SW480 (cell line): ENCODE measurements at places on chromosomes 2 and 18.

DNA sequence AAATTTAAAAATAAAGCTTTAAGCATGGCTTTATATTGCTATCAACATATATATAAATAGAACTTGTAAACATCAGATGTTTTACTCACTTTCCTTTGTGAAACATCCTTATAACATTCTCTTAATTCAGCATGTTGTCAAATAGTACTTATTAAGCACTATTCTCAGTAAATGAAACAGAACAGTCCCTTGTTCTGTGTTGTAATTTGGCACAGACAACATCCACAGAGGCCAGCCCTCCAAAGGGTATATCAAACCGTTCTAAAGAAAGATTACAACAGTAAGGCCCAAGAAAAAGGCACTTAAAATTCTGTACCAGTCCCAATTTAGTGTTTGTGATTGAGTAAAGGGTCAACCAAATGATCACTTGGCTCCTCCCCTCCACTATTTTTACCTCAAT lies 46.0 kb downstream of the GAREM1 start:
- no peak for DNase-seq

GRCh38 chr18:8844721-8845148 lies 139.4 kb downstream of the MTCL1 start:
- DNase-seq: no peak

GRCh38 chr18:33871363-33872025 lies 293.5 kb downstream of the ASXL3 start:
- DNase-seq: no peak

DNA sequence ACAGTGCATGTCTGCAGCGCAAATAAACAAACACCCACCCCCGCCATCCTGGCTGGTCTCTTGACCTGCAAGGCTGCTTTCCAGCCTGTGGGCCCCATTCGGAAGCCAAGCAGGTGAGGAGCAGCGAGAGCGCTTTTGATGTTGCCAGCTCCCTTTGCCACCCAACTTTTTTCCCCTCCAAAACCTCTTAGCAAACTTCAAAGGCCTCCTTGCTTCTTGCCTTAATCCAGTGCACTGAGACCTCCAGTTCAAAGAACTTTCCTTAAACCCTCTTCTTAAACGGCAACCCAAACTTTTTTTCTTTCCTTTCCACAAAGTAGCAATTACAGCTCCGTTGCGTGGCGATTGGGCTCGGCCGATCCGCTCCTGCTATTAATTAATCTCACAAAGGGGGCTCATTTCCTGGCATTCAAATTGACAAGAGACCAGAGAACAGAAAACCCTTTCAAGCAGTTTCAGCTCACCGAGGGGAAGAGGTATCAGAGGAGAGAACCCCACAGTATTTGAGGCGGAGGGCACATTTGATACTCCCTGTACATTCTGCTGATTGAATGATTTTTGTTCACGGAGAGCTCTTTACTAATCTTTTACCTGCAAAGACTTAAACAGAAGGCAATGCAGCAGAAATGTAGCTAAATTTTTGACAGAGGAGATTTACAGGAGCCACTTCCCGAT lies 531.4 kb downstream of the TMEM182 start:
- no peak for DNase-seq

- DNase-seq: no peak
Measured at GRCh38 chr2:196971574-196972279, 45.2 kb upstream of the PGAP1 start.

DNA sequence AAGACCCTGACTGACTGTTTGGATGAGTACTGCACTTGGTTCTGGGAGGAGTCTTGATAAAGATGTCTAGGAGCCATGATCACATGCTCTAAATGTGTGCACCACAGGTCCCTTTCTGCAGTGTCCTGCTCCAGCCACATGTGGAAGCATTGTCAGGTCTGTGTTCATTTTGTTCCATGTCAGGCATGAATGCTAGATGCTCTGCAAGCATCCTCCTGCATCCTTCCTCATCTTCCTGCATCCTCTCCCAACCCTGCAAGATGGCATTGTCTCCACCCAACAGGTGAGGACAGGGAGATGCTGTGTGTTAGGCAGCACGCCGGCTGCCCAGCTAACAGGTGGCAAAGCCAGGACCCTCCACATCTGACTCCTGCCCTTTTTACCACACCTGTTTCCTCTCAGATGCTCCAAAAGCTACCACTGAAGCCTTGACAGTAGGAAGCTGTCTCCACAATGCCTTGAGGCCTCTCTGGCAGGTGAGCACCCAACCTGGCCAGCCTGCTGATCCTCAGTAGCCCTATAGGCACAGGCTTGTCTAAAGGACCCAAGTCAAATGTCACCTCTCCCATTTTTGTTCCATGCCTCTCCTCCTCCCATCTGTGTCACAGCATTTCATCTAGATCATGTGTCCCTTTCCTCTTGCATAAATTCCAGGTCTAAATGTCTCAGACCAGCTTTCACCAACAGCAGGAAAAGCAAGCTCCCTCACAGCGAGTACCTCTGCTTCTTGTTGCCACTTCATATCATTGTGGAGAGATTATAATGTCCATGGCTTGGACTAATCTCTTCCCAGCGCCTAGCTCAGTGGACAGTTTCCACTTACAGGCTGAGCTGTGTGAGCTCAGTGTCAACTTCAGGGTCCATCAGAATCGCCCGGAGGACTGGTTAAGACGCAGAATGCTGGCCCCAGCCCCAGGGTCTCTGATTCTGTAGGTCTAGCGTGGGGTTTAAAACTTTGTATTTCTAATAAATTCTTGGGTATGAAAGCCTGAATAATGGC lies 55.0 kb downstream of the TMEM163 start:
- no peak for DNase-seq

DNA sequence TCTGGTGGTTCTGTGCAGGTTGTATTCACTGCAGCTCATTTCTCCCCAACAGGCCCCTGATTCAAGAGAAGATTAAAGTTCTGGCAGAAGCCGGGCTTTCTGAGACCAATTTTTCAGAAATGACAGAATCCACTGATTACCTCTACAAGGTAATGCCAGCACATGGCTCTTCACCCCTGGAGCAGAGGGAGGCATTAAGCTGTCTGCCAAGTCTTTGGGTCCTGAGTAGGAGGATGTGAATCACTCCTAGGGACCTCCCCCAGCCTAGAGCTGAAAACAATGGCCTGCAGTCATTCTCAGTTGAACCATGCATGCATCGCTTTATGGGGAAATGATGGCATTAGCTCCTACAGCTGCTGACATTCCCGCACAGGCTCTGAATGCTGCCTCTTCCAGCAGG lies 20.5 kb upstream of the RPL37A start:
- peak; percentile 48 for DNase-seq

GRCh38 chr18:42586601-42587000 lies 528.9 kb downstream of the RIT2 start:
- DNase-seq: no peak

DNA sequence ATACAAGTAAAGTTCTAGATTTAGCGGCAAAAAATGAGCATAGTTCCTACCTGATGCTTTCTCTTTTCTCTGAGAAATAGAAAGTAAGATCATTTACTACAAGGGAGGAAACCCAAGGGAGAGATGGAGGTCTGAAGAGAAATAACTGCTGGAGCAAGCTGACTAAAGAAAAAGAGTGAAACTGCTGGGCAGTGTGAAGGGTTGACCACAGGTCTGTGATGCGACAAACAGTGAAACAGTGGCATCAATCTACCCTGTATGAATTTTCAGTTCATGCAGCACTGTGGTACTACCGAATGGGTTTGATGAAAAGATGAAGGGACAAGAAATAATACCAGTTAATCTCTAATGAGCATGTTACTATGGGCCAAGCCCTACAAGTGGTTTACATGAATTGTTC lies 52.2 kb downstream of the CUL3 start:
- no peak for DNase-seq

GRCh38 chr2:142048581-142048980 lies 82.2 kb downstream of the LRP1B start:
- no peak for DNase-seq

- DNase-seq: no peak
Measured at GRCh38 chr18:6591491-6591890, 138.0 kb upstream of the ARHGAP28 start.

- no peak for DNase-seq
Measured at GRCh38 chr2:72238311-72238710, 90.6 kb upstream of the CYP26B1 start.

DNA sequence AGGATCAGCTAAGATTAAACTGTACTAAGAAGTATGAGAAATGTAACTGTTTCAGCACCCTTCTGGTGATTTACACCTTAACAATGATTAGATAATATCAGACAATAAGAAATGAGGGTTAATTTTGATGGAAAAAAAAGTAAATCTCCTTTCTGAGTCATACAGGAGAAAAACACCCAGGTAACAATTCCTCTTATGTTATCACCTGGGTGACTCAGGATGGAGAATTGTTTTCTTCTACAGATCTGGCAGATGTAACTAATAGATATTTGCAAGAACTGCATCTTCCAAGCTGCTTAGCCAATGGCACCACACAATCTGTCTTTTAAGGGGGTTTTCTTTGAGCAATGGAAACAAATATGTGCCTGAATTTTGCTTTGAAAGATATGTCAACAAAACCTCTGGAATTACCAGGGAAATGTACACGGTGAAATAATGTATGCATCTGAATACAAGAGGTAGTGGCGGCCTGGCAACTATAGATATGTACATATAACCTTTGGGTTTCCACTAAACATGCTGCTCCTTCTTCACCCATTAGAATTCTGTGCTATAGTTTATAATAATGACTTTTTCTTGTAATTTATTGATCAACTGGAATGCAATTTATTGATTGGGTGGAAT lies 407.9 kb downstream of the CPS1 start:
- no peak for DNase-seq

DNA sequence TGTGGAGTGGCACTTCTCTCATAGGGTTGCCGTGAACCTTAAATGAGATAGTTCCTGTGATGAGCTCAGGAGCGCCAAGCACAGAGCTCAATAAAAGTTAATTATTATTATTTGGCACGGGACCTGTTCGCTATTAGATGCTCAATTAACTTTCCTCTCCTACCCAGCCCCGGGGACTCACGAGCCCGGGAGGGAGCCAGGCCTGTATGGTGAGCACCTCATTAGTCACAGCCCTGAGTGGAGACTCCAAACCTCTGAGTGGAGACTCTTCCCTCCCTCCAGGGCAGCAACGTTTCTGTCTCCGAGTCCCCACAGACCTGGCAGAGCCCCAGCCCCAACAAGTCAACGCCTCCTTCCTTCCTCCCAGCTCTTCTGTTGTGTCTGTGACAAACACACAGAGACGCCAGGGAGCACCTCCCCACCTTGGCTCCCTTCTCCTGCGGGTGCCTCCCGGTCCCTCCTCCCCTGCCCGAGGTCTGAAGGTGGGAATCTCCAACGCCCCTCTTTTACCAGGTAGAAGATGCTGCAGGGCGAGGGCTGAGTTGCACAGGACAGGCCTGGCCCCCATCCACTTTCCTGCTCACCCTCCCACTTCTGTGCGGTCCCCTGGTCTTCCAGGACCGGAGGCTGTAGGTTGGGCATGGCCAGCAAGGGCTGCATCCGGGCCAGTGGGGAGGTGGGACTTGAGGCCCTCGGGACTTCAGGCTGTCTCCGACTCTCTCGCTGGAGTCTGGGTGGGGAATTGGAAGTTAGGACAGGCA lies 52.7 kb upstream of the ODC1 start:
- DNase-seq: no peak

- no peak for DNase-seq
Measured at GRCh38 chr2:159298967-159299366, 12.5 kb upstream of the WDSUB1 start.
